Retina (tissue), 1 donor: ENCODE measurements at places on chromosomes 1 and 21.

DNA sequence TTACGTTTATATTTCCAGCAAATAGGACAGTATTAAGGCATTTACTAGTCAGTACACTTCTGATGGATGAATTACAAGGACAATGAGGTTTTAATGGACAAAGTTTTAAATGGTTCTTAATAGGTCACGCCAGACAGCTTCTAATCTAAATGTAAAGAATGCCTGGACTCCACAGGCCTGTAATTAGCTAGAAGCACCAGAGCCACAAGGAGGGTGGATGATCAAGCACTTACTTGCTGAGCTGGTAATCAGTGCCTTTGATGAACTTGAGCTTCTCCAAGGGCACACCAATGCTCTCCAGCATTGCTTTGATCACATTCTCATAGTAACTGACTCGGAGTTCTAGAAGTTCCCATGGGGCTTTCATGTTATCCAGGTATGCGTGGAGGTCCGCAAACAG lies 6.8 kb downstream of the YARS1 start:
- DNase-seq: no peak

GRCh38 chr1:32201011-32201855 lies 838 bp downstream of the CCDC28B start:
- no peak for DNase-seq

DNA sequence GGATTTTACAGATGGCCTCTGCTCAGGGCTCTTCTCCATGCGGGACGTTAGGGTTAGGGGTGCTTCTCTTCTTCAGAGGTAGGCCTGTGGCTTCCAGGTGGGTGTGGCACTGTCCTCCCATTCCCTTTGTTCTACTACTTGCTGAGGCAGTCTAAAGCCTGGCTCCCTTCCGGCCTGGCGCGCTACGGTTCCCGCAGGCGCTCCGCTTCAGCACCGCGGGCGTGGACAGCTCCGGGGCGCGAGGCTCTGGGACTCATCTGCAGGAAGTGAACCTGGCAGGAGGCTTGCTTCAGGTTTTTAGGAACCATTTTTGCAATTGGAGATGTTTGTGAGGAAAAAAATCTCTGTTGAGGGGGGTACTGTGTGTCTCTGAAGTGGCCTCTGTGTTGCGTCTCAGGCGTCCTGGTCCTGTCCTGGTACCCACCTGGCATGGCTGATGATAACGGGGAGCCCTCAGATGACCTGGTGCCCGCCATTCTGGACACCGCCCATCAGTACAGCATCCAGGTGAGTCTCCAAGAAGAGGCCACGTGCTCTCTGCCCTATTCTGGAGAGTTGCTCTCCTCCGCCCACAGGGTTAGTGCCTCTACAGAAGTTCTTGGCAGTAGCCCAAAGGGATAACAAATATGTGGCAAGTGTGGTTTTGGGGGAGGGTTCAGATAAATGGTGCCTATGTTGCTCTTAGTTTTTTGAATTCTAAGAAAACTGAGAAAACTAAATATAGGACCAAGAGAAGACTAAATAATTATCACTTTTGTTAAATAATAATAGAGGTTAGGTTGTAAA lies 1.9 kb downstream of the MANEAL start:
- DNase-seq: peak; percentile 76

DNA sequence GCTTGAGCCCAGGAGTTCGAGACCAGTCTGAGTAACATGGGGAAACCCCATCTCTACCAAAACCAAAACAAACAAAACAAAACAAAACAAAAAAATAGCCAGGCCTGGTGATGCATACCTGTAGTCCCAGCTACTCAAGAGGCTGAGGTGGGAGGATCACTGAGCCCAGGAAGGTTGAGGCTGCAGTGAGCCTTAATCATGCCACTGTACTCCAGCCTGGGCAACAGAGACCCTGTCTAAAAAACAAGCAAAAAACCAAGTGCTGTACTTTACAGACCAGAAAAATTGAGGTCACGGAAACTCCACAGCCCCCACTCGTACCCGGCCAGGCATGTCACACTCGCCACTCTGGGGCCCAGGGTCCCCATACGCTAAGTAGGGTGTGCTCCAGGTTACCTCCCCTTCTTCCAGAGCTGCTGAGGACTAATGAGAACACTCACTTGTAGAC lies 22.9 kb downstream of the ATP2B4 start:
- no peak for DNase-seq

DNA sequence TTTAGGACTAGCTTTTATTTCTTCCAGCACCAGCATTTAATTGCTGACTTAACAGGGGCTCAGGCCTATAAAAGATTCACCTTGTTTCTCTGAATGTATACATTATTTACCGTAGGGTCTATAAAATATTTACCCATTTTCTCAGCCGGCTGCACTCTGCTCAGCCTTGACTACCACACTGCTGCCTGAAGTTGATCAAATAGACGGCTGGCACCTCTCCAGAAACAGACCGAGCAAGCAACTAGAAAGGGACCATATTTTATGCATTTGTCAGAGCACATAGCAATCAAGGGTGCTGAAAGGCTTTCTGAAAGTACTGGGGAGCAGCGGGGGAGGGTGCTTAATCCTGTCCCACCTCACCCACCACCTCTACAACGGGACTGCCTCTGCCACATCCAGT lies 64.7 kb upstream of the FGGY start:
- peak; percentile 42 for DNase-seq

- DNase-seq: no peak
Observed at GRCh38 chr1:87330885-87331364, 2.2 kb downstream of the LMO4 start.

- DNase-seq: peak; percentile 81
Observed at GRCh38 chr1:4108758-4109627, 208.9 kb upstream of the C1orf174 start.

- no peak for DNase-seq
Observed at GRCh38 chr21:35265170-35265877, 216.2 kb upstream of the RUNX1 start.

DNA sequence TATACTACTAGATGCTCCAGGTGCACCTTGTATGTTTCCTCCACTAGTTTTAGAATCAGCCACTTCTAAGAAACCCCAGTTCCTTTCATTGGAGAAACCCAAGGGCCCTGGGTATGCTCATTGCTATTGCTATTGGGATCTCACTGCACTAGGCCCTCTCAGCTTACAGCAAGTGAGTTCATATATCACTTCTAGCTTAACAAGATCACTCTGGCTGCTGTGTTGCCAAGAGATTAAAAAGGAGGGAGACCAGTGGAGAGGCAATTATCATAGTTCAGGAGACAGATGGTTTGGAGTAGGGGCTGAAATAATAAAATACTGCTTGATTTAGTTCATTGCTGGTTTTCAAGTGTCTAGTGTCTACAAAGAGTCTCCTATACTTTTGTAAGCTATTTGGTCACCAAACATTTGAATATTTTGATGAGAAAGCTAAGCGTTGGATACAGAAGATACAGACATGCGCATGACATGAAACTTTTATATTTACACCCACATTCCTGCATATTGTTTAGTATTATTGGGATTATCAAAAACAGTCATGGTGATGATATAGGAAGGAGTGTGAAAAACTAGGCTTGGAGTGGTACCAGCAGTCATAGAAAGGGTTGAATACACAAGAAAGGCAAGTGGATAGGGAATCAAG lies 671.9 kb downstream of the ADGRL2 start:
- DNase-seq: no peak

GRCh38 chr21:34156957-34157356 lies 83.6 kb downstream of the MRPS6 start:
- DNase-seq: no peak

- no peak for DNase-seq
Observed at GRCh38 chr1:219460896-219461815, 151.7 kb downstream of the ZC3H11B start.

GRCh38 chr1:107976431-107976830 lies 11.5 kb upstream of the VAV3 start:
- DNase-seq: no peak

- DNase-seq: no peak
Observed at GRCh38 chr1:235908742-235909520, 42.2 kb upstream of the LYST start.

DNA sequence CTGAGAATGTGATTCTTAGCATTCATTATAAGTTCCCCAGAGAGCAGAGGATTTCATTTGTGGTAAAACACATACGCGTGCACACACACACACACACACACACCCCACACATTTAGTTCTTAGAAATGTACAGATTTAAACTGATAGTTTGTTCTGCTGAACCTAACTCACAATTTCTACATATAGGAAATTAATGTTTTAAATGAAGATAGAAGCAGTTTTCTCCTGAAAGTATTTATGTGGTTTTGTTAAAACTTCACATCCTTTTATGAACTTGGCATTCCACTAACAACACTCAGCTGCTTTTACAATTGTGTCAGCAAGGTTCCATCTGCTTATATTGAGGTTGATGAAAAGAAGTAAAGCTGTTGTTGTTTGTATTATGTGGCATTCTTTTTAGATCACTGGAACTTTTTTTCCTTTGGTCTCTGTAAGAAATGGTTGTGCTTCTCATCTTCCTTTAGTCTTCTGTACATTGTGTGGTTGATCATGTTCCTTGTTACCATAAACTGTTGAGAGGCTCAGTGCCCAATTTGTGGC lies 41.6 kb downstream of the AK4 start:
- DNase-seq: no peak

DNA sequence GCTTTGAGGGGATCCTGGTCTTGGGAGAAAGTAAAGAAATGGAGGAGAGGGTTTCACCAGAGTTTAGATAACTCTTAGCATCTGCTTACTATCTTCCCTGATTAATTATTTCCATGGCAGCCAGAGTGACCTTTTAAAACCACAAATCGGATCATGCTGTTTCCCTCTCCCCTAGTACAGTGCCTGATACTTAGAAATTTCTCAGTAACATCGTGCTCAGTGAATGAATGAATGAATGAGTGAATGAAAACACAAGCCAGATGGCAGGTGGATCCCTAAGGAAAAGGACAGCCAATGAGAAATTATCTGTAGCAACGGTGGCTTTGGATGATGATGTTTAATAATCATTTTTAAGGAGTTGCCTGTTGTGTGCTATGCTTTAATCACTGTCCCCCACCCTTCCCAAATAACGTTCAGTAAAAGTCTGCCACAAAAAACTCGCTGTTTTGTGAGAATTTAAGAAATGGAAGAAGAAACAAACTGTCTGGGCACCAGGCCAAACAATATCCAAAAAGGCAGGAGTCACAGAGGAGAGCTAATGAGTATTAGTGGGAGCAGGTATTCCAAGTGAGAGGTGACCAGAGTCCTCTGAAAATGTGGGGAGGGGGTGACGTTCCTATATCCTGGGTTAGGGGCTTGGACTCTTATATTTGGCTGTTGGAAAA lies 737 bp upstream of the SMAP2 start:
- DNase-seq: no peak

DNA sequence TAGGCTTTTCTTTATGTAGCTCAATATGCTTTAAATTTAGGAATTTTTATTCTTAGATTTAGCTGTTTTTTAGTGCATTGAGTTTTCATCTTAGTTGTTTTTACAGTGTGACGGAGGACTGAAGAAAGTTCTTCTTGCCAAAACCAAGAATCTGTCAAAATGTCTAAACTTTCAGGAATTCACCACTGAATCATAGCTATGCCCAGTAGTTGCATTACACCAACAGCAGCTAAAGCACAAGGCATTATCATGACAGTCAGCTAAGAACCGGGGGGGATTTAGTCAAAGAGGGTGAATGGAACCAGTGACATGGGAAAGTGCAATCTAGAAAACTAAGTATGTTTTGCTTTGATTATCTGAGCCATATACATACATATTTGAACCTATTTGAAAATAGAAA lies 6.5 kb upstream of the C1orf146 start:
- no peak for DNase-seq

GRCh38 chr1:39976732-39977131 lies 21.8 kb downstream of the MFSD2A start:
- DNase-seq: no peak

DNA sequence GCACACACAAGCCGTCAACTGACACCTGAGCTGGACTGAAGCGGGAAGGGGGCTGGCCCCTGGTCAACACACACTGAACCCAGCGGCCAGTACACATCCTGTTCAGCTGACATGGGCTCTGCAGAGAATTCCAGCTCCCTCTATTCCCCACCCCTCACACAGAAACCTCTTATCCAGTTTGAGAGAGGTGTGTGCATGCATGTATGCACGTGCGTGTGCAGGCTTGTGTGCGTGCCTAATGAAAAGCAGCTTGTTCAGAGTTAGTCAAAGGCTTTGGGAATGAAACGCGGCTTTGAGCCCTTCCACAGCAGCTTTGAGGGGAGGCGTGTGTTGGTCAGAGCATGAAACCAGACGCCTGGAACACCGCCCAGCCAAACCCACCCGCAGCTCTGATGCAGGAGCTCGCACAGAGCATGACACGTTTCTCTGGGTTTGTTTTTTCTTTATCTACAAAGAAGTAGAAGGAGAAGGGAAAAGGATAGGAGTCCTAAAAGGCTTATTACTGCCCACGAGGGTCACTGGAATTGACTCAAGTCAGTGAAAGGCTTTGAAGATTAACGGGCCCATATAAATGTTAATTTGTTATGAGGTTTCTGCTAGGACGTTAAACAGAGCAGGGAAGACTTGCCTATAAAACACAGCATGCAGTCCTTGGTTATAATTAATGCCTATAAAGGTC lies 184.2 kb downstream of the ETS2 start:
- peak; percentile 71 for DNase-seq

- DNase-seq: no peak
Observed at GRCh38 chr1:152165286-152166077, 6.5 kb upstream of the RPTN start.

- no peak for DNase-seq
Observed at GRCh38 chr1:214281720-214282629, 1.0 kb downstream of the SMYD2 start.

DNA sequence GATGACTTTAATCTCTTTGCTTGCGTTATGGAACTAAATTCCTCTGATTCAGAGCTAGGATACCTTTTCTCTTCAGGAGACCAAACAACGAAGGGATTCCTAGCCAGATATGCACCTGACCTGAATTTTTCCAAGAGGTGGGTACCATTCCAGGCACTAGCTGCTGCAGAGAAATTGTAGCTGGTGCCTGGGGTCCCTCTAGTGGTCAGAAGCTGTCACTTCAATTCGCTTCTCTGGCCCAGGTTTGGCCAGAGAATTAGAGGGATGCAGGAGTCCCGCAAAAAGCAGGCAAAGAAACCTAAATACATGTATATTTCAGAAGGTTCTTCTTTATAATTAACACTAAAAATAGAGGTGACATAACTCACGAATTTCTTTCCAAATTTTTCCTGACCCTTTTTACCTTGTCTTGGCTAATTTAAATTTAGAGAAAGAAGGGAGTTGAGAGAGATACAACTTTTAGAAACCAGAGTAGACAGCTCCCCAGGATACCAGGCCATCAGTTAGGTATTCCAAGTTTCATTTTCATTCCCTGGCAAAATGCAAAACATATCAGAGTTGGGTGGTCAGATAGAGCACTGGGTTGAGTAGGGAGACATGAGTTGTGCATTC lies 9.6 kb downstream of the ACKR1 start:
- DNase-seq: peak; percentile 69

DNA sequence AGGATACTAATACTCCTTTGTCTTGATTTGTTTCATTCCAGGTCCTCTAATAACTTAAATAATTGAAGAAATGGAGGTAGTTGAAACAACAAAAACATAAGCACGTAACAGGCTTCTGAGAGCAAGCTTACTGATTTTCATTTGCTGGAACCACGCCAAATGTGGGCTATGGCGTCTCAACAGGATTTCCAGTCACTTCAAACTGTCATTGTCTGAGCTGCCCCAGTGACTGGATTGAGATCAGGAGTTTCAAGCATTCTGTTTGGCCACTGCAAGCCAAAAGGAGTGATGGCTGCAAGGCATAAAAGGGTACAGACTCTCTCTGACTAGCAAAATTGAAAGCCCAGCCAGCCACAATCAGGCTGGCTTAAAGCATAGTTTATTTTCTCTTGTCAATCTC lies 289.9 kb downstream of the DPYD start:
- DNase-seq: peak; percentile 36
